ENCODE measurements at places on chromosomes 11 and 22. TPM values are rescaled to one million over a fixed set of nuclear protein-coding genes. Genes with fewer than 3 reads are reported as not detected.
A peak's percentile ranks its signal among the peaks of the same experiment; 100 is the strongest.

GRCh38 chr11:26830218-26830617, 108.4 kb upstream of the SLC5A12 start:
- no peak for DNase-seq

DNA sequence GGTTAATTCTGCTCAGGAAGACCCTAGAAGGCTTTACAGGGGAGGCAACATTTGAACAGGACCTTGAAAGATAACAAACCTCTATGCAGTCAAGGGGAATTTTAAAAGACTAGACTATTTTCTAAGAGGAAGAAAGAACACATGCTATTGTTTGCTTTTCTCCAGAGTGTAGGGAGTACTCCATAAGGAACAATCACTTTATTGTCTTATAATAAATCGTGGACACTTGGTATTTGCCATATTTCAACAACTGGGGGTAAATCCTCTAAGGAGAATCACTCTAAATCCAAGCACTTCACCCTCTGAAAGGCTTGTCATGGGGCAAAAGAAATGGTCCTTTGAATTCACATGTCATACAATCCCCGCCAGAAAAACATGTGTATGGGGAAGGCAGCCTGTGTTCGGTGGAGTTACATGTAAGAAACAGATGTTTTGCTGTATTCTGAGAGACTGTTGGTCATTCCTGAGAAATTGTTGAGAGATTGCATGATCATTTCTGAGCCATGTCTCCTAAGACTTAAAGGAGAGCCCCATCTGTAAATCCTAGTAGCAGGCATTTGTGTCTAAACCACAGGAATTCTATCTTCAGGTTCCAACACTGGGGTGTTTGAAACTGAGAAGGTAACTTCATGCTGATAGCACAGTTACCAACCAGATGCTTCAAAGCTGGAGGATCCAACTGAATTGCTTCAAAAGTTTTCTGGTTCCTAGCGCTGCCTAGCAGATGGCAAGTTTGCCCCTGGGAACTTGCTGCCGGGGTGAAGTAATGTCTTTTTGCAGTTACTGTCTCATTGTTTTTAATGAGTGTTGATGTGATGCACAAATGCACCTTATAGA, 66.8 kb downstream of the FZD4 start:
- DNase-seq = no peak

DNA sequence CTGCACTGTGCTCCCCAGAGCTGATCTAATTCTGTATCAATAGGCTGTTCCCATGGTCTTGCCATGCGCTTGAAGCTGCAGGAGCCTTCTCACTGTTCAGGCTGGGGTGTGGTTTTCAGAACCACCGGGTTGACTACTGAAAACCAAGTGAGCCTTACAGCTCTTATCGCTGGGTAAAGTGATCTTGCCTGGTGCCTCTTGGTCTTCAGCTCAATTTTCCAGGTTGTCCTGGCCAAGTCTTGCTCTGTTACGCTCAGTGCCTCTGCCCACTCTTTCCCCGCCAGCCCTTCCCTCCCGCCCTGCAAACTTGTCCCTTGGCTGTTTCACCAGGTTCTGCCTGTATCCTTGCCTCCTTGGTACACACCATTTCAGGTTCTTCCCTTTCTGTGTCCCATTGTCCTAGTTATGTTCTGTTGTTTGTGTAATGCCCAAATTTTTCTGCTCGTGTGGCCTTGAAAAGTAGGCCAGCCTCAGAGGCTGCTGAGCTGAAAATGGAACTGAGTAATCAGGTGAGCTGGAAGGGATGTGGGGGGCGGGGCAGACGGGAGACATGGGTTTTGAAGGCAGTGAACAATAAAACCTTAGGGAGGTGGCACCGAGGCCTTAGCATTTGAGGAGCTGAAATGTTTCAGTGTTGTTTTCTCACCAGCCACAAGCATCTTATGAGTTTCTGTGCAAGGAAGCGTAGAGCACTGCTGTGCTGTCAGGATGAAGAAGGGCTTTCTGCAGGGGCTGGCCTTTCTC, 11.2 kb downstream of the PEX26 start:
- DNase-seq = peak; percentile 65

- no peak for DNase-seq
These were observed 560 bp upstream of the MPPED1 start for GRCh38 chr22:43411040-43411868.

DNA sequence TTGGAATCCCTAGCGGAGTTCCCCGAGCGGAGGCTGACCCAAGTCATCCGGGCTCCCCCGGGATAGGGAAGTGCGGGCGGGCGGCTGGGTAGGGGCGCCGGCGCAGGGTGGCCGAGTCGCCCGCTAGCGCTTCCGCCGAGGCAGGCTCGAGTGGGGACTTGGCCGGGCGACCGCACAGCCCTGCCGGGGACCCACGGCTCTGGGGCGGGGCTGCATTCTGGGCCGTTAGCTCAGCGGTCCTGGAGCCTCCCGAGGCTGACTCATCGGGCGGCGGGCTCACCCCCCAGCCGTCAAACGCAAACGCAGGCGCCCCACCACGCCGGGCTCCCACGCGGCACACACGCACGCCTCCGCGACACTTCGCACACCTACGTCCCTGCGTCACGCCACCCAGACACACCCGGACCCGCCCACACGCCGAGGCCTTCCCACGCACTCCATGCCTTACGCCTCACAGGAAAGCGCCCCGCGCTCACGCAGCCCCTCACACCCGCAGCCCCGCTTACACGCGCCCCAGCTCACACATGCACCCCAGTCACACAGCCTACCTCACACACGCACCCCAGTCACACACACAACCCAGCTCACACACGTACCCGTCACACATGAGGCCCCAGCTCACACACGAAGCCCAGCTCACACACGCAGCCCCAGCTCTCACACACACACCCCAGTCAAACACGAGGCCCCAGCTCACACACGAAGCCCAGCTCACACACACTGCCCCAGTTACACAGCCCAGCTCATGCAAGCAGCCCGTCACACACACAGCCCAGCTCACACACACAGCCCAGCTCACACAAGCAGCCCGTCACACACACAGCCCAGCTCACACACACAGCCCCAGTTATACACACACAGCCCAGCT, 1.2 kb downstream of the PHLDB1 start:
- DNase-seq = peak; percentile 87

GRCh38 chr22:23305321-23305910, 125.1 kb downstream of the BCR start:
- no peak for DNase-seq

DNA sequence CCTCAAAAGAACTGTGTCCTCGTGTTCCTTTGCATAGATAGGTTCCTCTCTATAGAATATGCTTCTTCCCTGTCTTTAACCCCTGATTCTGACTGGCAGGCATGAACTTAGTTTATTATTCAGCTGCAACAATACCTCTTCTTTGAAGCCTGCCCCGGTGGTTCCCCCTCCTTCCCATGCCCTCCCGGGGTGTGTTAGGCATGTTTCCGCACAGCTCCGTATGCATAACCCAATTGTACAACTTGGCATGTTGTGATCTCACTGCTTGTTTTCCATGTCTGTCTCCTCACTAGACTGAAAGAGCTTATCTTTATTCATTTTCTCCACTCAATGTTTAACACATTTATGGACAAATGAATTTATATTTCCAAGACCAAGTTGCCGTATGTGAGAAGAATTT, 72.6 kb downstream of the DEPDC5 start:
- DNase-seq = no peak

- no peak for DNase-seq
These were observed 108.2 kb downstream of the SIK3 start for GRCh38 chr11:116990061-116990473.

- no peak for DNase-seq
These were observed 57.0 kb downstream of the RBFOX2 start for GRCh38 chr22:35971456-35972119.

Gene NXPE2
- polyA plus RNA-seq = 0.04 TPM

Gene GGT1
- 0.97 TPM for polyA plus RNA-seq

Gene SCGB1D2
- polyA plus RNA-seq = 8.8 TPM

Gene FOLR1
- not detected for polyA plus RNA-seq
